Type B pancreatic cell (in vitro differentiated cells): ENCODE measurements at places on chromosomes 5 and 9. TPM values are rescaled to one million over a fixed set of nuclear protein-coding genes. Genes with fewer than 3 reads are reported as not detected.
A peak's percentile ranks its signal among the peaks of the same experiment; 100 is the strongest.

Gene CACNA1B
- 2.4 and 3.2 TPM in 2 replicates for total RNA-seq

Gene ADAMTSL2
- total RNA-seq, result 0.57 and 0.65 TPM in 2 replicates

Gene SLC1A1
- 6.0 and 16.2 TPM in 2 replicates for total RNA-seq

DNA sequence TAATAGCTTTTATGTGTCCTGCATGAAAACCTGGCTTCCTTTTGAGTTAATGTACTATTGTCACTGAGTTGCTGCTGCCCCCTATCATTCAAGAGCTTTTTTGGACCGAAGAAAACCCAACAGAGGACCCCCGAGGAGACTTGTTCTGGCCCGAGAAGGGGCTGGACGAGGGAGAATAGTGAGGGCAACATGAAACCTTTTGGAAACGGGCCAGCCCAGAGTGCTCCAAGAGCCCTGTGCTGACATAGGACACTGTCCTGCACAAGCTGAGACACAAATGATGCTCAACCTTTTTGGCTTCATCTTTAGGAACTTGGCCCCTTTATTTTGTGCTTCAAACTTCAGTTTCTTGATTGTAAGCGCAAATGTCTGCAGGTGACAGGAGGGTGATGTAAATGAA, 4.0 kb upstream of the GADD45G start:
- H3K36me3 ChIP-seq, result no peaks in the 10 kb centered on the region
- no peak for DNase-seq
- H3K27me3 ChIP-seq, result peaks cover 11% of the 10 kb centered on the region
- peaks cover 6% of the 10 kb centered on the region for H3K4me1 ChIP-seq

DNA sequence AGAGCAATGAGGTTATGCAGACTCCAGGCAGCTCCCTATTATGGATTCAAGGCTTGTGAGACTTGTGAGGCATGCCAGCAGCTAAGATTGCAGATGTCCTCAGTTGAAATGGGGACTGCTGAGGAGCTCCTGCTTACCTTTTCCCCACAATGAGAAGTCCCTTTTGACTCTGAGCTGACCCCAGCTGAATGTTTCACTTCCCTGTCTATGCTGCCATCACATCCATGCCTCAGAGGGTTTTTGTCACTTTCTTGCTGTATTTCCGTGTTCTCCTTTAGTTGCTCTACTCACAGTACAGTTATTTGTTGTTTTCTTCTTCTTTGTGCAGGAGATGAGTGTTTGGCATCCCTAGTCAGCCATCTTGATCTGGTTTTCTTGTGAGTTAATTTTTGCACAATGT, 18.8 kb upstream of the OR2S2 start:
- peaks cover 67% of the 10 kb centered on the region for H3K27me3 ChIP-seq
- H3K36me3 ChIP-seq, result no peaks in the 10 kb centered on the region
- no peak for DNase-seq
- no peaks in the 10 kb centered on the region for H3K4me1 ChIP-seq

DNA sequence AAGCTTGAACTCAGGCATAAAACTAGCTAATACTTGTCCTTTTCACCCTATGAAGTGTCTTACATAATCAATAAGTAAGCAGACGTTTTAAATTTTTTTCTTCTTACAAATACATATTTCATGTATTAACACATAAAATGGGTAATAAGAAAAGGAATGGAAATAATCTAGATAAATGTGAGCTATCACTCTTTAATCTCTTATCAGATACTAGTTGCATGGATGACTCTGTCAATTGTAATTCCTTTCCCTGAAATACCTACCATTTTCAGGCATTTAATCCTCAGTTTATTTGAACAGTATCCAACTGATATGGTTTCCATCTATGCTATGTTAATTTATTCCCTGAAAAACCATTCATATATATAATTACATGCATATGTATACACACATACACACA, 166.0 kb upstream of the RGS7BP start:
- no peaks in the 10 kb centered on the region for H3K36me3 ChIP-seq
- H3K27me3 ChIP-seq, result no peaks in the 10 kb centered on the region
- no peak overlapping the region for H3K4me3 ChIP-seq
- no peaks in the 10 kb centered on the region for H3K4me1 ChIP-seq

DNA sequence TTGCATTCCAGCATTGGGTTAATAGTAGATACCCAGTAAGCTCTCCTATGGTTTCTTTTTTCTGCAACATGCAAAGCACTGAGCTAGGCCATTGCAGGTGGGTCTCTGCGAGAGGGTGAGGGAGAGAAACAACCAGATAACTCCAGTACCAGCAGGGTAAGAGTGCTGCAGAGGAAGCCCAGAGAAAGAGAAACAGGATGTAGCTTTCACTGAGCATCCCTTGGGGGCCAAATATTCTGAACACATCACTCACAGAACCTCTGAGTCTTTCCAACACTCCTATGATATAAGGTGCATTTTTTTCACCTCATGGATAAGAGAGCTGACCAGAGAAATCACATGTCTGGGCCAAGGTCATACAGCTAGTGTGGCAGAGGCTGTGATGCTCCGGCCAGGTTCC, 76.7 kb downstream of the TRIM32 start:
- no peaks in the 10 kb centered on the region for H3K4me1 ChIP-seq
- no peak for DNase-seq
- H3K27ac ChIP-seq, result no peak overlapping the region

DNA sequence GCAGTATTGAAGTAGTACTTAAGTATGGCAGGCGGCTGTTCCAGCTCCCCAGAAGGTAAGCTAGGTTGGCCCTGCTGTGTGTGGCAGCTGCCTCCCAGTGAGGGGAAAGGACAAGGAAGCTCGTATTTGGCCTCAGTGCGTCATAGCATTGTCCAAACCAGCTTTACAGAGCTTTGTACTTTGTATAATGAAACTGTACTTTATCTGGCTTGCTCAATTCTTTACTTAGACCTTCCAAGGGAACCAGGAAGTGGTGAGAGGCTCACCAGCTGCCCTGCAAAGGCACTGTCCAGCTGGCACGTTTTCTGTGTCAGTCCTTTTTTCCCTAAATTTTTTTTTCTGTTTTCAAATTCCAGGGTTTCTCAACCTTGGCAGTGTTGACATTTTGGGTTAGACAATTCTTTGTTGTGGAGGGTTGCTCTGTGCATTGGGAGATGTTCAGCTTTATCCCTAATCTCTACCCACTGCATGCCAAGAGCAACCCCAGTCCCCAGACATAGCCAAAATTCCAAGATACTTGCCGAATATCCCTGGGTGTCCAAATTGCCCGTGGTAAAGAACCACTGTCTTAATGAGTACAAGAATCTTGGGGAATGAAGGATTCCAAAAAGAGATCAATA, 474.5 kb downstream of the LRRC70 start:
- no peaks in the 10 kb centered on the region for H3K27me3 ChIP-seq
- H3K27ac ChIP-seq, result no peak overlapping the region
- DNase-seq, result no peak
- no peak overlapping the region for H3K4me3 ChIP-seq
- peaks cover 6% of the 10 kb centered on the region for H3K4me1 ChIP-seq

DNA sequence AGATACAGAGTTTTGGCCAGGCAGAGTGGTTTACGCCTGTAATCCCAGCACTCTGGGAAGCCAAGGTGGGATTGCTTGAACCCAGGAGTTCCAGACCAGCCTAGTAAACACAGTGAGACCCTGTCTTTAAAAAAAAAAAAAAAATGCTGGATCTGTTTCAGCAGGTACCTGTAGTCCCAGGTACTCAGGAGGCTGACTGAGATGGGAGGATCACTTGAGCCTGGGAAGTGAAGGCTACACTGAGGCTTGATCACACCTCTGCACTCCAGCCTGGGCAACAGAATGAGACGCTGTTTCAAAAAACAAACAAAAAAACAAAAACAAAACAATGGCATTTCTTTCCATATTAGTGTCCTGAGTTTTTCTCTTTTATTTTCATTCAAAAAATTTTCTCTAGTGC, 19.0 kb downstream of the UNC13B start:
- no peaks in the 10 kb centered on the region for H3K27me3 ChIP-seq
- peaks cover 8% of the 10 kb centered on the region for H3K36me3 ChIP-seq
- H3K4me3 ChIP-seq, result no peak overlapping the region
- H3K27ac ChIP-seq, result no peak overlapping the region
- no peaks in the 10 kb centered on the region for H3K4me1 ChIP-seq
- no peak for DNase-seq

- H3K36me3 ChIP-seq, result no peaks in the 10 kb centered on the region
- peak; percentile 89 for DNase-seq
- H3K4me1 ChIP-seq, result peaks cover 29% of the 10 kb centered on the region
- peak within 1 kb of the TSS; percentile 80 for H3K27ac ChIP-seq
These were observed at the start of gene RUSC2 for GRCh38 chr9:35489313-35490154. Gene RUSC2, plus strand, starts transcription at chr9:35490111. Its CDS starts 56,411 bp downstream, at chr9:35546522.
